ENCODE measurements at places on chromosomes 3 and 15.
A peak's percentile ranks its signal among the peaks of the same experiment; 100 is the strongest.

DNA sequence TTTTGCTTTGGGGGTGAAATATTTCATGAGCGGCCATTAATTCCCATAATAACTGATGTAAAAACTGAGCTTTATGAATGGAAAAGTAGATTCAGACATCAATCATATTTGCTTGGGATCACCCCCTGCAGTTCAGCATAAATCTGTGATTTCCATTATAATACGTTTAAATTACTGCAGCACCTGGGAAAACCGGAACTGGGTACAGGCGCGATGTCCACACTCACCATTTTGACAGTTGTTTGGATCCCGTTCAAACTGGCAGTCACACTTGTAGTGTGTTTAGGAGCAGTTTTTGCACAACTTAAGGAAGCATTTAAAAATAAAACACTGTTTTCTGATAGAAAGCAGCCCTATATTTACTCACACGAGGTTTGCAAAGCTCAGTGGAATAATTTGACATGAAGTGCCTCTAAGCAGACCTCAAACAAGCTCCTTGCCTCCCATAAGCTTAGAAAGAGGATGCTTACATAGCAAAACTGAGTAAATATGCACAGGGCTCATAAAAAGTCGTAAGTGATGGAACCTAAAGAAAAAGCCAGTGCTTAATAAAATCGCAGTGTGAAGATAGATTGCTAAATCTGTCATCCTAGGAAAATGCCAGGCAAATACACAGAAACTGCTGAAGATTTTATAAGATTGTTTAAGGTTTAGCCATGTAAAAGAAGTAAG is 377.6 kb downstream of the PTPRG start:
- DNase-seq = no peak

GRCh38 chr3:168333410-168333935 is 237.7 kb upstream of the GOLIM4 start:
- no peak for DNase-seq

GRCh38 chr3:123757281-123757940 is 126.7 kb downstream of the MYLK start:
- peak; percentile 12 for DNase-seq

DNA sequence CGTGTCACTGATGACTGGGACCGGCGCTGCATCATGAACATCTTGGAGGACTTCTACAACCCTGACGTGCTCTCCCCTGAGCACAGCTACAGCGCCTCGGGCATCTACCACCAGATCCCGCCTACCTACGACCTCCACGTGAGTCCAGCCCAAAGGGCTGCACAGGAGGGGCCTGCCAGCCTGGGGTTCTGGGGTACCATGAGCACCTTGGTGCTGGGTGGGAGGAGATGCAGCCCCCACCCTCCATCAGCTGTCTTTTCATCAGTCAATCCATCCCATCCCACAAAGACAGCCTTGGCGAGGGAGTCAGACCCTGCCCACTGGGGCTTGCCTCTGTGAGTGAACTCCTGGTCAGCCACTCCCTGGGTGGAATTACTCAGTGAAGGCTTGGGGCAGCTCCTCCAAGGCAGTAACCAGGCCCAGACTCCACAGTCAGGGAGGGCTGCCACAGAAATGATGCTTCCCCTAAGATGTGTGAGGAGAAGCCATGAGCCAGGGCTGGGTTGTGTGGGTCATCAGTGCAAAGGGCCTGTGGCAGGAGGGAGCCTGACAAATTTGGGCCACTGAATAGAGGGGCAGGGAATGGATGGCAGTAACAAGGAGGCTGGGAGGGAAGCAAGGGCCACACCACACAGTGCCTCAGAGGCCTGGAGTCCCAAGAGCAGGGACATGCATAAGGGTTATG is 47.9 kb downstream of the SEMA3G start:
- DNase-seq = no peak

DNA sequence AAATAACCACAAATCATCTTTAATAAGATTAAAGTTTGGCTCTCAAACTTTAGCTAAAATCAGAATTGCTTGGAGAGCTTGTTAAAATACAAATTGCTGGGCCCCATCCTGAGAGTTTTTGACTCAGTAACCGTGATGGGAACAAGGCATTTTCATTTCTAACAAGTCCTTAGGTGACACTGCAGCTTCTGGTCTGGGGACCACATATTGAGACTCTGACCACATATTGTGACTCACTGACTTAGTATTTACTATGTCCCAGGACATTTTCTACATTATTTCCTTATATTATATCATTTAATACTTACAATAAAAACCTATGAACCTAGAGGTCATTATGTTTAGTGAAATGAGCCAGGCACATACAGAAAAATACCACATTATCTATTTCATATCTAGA is 164.5 kb downstream of the ZMAT3 start:
- no peak for DNase-seq

- DNase-seq = no peak
These were observed 4.7 kb downstream of the LMAN1L start for GRCh38 chr15:74817370-74817737.

DNA sequence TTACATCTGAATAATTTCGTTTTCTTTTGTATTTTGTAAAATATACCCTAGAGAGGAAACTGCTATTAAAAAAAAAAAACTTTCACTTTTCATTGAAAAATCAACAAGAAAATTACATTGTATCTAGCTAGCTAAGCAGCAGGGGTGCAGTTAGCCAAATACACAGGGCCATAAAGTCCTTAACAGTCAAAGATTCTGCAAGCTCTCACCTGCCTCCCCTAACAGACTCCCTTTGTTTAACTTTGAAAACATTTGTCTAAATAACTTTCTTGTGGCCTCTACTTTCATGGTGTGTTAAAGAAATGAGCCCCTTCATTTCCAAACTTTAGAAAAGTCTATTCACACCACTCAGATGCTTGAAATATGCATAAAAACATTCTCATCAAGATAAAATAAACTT is 23.3 kb downstream of the CBLB start:
- no peak for DNase-seq
